ENCODE measurements at places on chromosomes 12 and 14.
A peak's percentile ranks its signal among the peaks of the same experiment; 100 is the strongest.

- DNase-seq: no peak
Measured at GRCh38 chr12:52691076-52691840, 11.1 kb upstream of the KRT1 start.

DNA sequence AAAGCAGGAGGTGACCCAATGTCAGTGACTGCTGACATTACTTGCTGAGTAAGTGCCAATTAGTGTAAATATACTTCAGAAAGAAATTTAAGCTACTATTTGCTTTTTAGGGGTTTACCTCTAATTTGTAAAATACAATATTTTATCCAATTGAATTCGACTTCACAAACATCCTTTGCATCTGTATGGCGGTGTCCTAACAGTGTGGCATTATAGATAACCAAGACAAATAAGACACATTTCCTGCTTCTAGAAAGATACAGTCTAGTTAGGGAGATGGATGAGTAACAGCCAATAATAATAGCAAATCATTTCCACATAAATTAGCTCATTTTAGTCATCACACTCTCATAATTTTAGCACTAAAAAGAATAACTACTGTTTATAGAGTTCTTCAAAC, 196.5 kb downstream of the AKAP6 start:
- DNase-seq: no peak

DNA sequence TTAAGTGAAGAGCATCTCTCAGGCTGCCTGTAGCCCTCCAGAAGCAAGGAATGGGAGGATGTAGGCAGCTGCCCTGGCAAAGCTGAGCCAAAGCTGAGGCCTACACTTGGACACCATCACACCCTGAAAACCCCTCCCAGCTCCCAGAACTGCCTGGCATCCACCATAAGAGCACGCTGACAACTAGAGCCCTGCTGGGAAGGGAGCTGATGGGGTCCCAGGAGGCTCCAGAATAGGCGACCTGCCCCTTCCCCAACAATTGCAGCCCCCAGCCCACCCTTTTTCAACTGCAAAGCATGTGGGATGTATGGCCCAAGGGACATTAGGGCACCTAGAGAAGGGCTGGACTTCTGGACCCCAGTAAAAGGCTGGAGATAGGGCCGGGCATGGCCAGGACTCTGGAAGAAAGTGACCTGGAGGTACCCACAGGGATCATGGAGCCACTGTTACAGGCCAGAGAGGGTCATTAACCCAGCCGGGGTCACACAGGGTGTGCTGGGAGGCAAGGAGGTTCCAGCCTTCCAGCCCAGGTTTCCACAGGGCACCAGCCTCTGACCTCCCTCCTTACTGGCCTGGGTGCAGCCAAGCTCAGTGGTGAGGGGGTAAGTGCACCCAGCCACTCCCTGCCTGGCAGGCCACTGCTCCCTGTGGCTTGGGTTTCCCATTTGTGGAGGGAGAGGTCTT, 27.8 kb downstream of the FAM222A start:
- no peak for DNase-seq

- DNase-seq: no peak
Measured at GRCh38 chr12:57898308-57898970, 42.9 kb upstream of the ATP23 start.

- no peak for DNase-seq
Measured at GRCh38 chr14:73058922-73059673, 764 bp downstream of the RBM25 start.

DNA sequence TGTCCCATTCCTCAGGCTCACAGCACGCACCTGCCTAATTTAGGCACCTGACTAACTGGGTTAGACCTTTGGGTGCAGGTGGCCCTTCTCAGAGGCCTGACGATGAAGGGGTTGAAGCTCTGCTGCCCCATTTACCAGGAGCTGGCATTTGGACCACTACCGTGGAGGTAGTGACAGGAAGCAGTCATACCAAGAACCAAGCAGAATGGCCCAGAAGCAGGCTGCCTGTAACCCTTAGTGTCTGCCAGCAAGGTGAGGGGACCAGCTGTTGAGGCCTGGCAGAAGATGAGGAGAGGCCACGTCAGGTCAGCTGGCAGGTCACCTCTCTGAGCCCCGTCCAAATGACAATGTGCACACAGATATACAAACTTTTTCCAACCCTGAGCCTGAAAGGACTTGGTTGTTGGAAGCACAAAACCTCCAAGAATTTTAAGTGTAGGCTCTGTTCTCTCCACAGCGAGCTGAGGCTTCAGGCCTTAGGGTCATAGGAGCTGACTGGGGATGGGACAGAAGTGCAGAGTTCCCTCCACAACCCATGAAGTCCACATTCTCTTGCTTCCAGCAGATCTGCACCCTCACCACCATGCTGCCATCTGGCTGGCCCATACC, 23.1 kb downstream of the VASH1 start:
- DNase-seq: no peak

GRCh38 chr14:100409651-100410050, 86.5 kb downstream of the SLC25A47 start:
- DNase-seq: no peak

DNA sequence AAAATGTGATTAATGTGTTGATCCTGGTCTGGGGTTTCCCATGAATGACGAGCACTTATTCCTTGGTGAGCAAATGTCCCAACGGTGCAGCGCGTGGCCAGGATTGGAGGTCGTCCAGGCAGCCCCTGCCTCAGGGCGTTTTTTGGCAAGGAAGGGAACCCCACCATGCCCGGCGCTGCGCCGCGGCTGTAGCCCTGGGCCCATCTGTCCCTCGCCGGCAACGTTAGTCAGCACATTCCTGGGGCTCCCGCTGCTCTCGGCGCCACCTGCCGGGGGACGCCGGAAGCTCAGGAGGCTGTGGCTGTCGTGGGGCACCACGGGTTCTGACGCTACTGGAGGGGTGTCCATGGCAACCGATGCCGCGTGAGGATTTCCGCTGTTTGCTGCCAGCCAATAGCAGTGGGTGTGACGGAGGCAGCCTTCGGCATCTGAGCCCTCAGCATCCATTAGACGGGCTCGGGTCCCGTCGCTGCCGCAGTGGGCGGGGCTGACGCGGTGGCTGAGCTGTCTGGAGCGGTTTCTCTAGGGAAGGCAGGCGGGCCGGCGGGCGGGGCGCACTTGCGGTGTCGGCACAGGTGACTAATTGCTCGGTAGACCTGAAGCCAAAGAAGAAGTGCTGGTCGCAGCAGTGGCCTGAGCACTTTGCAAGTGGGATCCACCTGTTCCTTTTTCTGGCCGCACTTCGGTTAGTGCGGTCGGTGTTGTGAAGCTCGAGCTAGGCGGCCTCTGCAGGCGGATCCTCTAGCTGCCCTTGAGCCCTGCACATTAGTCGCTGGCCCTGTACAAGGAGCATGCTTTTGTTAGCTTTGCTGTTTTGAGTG, 29.5 kb downstream of the RAB35 start:
- peak; percentile 100 for DNase-seq

- no peak for DNase-seq
Measured at GRCh38 chr12:24230061-24230701, 280.7 kb upstream of the SOX5 start.

- no peak for DNase-seq
Measured at GRCh38 chr14:89171628-89172027, 245.4 kb downstream of the FOXN3 start.

DNA sequence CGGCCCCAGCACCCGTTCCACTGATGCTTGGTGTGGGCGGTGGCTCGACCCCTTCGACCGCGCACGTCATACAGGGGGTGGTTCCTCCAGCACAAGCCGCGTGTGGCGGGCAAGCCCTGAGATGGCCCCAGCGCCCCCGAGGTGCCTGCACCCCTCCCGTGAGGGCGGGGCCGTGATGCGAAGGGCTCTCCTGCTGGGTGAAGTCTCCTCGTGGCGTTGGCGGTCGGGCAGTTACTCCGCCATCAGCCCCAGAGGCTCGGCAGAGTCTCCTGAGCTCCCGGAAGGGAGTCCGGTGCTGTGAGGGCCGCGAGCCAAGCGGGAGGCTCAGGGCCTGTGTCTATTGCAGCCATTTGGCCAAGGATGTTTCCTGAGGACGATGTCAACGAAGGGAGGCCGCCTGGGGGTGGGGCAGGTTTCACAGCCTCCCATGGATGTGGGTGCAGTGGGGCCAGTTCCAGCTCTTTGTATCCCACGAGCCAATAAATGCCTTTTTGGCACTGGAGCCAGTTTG, 78.1 kb upstream of the GALNT9 start:
- DNase-seq: no peak

DNA sequence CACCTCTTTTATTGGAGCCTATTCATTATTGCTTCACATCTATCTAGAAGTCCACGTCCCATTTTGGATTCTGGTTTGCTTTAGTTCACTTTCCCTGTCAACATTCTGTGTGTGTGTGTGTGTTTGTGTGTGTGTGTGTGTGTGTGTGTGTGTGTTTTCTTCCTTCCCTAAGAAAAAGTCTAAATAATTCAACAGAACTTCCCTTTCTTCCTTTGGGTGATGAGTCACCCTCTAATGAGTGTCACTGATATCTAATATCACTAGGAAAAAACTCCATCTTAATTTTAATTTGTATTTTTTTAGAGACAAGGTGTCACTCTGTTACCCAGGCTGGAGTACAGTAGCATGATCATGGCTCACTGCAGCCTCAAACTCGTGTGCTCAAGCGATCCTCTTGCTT, 234.2 kb downstream of the TTC8 start:
- DNase-seq: no peak

All from nucleus accumbens (tissue), 56 donors.